ENCODE measurements at places on chromosomes 3 and 15. TPM values are rescaled to one million over a fixed set of nuclear protein-coding genes. Genes with fewer than 3 reads are reported as not detected.

The TRIM42 gene
- total RNA-seq = not detected

The CMTM8 gene
- 9.5 TPM for total RNA-seq

GRCh38 chr15:84714372-84714771 lies 1.6 kb downstream of the SEC11A start:
- DNase-seq = no peak

DNA sequence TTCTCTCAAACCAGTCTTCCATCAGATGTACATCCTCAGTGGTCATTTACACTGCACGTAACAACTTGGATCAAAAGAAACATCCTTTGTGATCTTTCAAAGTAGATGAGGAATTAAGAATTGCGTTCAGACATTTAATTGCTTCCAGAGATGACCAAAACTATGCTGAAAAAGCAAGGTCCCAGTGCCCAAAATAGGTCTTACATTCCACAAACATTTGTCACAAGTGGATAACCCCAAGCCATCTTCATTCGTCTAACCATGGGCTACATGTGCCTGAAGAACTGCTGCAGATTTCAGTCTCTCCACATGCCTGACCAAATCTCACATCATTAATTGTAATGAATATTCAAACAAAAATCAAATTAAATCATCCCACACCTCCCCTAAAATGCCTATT lies 273.6 kb downstream of the SHOX2 start:
- no peak for DNase-seq

DNA sequence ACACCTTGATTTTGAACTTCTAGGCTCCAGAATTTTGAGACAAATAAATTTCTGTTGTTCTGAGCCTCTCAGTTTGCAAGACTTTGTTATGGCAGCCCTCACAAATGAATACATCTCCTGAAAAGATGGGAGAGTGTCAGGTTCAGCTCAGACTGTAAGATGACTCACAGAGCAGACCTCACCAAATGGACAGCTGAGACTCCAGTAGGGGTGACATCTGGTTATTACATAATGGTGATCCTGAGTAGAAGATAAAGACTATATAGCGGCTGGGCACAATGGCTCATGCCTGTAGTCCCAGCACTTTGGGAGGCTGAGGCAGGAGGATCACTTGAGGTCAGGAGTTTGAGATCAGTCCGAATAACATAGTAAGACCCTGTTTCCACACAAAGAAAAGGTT lies 26.2 kb upstream of the MTMR14 start:
- DNase-seq = no peak
